CD4-positive, alpha-beta T cell treated with Interleukin-2 at 100 ng/mL for 4 hours (primary cell): ENCODE measurements at places on chromosomes 2 and 18.

DNA sequence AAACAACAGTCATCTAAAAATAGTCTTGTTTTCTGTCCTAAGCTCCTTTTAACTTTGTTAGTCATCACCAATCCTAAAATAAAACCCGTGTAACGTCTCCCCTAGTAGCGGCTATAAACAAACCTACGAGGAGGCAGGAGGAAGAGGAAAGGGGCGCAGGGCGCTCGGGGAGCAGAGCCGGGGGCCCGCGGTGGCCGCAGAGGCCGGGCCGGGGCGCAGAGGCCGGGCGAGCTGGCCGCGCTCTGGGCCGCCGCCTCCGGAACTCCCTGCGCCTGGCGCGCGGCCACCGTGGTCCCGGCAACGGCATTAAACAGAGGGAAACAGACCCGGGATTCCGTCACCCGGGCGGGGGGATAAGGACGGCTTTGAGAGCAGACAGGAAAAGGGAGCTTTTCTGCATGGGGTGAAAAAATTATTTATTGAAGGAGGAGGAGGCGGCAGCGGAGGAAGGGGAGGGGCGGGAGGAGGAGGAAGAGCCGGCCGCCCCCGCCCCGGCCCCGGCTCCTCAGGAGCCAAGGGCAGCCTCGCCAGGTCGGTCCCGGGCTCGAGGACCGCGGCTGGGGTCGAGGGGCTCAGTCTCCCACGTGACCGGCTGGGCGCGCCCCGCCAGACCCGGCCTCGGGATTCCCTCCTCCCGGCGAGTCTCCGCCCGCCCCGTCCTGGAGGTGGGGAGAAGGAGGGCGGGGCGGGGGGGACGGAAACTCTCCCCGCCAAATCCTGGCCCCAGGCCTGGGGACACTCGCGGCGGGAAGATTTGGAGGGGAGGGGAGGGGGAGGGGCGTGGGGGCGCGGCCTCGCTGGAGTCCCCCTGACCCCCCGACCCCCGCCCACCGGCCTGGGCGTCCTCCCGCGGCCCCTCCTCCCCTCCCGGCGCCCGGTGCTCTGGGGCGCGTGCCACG lies 1.8 kb upstream of the NFATC1 start:
- peak; percentile 50 for DNase-seq

- no peak for DNase-seq
Measured at GRCh38 chr18:28152754-28153153, 24.2 kb downstream of the CDH2 start.

DNA sequence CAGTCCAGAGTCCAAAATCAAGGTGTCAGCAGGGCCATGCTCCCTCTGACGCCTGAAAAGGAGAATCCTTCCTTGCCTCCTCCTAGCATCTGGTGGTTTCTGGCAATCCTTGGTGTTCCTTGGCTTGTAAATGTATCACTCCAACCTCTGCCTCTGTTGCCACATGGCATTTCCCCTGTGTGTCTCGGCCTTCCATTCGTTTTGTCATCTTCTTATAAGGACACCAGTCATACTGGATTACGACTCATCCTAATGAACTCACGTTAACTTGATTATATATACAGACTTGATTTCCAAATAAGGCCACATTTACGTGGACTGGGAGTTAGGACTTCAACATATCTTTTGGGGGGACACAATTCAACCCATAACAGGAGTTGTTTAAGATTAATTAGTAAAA lies 15.8 kb downstream of the PMAIP1 start:
- no peak for DNase-seq

GRCh38 chr18:79917169-79917852 lies 34.1 kb downstream of the SLC66A2 start:
- no peak for DNase-seq

DNA sequence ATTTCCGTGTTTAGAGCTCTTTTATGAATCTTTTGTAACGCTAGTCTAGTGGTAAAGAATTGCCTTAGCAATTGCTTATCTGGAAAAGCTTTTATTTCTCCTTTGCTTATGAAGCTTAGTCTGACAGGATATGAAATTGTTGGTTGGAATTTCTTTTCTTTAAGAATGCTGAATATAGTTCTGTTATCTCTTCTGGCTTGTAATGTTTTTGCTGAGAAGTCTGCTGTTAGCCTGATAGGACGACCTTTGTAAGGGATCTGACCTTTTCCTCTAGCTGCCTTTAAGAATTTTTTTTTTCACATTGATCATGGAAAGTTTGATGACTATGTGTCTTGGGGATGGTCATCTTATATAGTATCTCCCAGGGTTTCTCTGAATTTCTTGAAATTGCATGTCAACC lies 101.1 kb downstream of the TRABD2A start:
- no peak for DNase-seq

GRCh38 chr2:213723041-213723560 lies 438.8 kb downstream of the SPAG16 start:
- no peak for DNase-seq

DNA sequence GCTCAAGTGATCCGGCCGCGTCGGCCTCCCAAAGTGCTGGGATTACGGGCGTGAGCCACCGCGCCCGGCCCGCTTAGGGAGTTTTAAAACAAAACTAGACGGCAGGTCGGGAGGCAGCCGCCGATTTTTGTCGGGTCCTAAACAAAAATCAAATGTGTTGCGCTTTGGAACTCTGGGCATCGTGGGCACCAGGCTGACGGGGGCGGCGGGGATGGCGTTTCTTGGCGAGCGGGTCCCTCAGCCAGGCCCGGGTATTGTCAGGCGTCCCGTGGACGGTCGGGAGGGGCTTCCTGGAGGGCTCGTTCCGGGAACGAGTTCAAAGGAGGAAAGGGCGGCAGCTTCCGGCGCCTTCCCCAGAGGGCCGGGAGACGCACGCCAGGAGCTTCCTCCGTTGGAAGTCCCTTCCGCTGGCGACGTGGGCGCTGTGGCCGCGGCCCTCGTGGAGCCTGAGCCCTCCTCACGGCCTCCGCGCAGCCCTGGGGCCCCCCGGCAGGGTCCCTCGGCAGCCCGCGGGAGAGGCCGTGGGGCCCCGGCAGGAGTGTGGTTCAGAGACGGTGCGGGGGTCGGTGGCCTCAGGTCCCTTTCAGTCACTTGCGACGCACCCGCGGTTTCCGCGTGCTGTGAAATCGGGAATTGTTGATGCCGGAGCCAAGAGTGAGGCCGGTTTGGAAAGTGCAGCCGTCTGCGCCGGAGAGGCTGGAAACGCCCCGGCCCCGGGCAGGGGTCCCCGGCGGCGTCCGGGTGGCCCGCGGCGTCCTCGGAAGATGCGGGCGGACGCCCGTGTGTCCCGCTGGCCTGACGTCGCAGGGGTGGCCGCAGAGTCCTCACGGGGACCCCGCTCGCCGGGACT lies 59.3 kb downstream of the EMILIN2 start:
- DNase-seq: peak; percentile 62

DNA sequence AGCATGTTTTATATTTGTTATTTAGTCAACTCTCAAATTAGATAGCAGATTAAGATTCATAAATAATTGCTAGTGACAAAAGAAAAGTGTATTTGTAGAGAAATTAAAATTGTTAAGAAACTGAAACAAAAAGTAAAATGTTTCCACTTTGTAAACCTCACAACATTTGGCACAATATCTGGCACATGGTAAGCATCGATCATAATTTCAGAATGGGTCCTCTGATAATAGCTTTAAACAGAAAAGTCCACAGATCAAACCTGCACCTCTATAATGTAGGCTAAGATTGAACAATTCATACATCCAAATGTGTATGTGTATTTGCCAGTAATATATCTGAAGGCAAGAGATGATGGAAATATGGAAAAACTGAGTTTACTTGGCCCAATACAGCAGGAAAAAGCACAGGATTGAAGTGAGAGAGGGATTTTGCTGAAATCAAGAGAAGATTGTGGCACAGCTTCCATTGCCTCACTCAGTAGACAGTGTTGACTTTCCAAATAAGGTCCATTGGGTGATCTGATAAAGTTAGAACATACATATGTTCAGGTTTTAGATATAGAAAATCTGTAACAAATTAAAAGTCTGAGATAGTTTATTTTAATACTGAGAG lies 39.4 kb downstream of the COBLL1 start:
- no peak for DNase-seq

GRCh38 chr2:120450196-120450820 lies 104.4 kb downstream of the INHBB start:
- no peak for DNase-seq

DNA sequence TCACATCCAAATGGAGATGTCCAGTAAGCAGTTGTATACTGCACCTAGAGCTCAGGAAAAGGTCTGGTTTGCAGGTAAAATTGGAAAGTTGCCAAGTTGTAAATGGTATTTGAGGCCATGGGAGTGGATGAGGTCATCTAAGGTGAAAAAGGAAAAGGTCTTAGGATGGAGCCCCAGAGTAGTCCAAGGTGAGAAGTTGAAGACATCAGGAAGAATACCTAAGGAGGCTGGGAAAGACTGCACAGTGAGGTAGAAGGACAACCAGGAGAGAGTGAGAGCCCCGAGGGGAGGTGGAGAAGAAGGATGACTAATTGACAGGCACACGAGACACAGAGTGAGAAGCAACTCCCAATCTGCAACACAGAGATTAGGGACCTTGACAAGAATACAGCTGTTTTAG lies 10.7 kb downstream of the DPP4 start:
- DNase-seq: peak; percentile 16

DNA sequence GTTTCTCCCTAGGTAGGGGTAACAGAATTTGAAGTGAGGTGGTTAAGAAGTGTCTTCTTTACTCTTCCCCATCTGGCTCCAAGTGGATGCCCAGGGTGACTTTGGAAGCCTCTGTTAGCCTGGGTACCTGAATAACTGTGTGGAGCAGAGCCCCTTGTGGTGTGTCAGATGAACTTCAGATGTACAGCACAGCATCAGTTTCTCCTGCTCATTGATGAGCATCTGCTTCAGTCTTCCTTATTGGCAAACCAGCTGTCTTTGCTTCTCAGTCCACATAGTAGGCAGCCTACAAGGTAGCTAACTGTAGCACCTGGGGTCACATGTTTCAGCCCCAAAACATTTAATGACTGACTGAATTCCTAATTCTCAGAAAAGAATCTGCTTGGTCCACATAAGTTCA lies 56.2 kb upstream of the ATP8B1 start:
- DNase-seq: no peak

- no peak for DNase-seq
Measured at GRCh38 chr2:44949329-44950151, 8.0 kb downstream of the SIX3 start.

DNA sequence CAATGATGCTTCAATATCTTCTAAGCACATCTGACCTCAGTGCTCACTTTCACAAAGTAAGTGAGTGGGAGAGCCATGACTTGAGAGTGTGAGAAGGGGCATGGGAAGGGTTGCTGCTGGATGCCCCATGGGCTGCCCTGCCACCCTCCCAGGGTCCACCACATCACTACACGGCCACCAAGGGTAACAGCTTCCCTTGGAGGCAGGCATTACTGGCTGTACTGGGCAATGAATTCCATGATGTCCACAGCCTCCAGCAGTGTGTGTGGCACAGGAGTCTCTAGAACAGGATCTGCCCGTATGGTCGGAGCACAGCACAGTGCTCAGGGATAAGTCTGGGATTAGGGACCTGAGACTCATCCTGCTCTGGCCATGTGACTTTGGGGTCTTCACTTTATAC lies 481.0 kb upstream of the MYT1L start:
- no peak for DNase-seq

DNA sequence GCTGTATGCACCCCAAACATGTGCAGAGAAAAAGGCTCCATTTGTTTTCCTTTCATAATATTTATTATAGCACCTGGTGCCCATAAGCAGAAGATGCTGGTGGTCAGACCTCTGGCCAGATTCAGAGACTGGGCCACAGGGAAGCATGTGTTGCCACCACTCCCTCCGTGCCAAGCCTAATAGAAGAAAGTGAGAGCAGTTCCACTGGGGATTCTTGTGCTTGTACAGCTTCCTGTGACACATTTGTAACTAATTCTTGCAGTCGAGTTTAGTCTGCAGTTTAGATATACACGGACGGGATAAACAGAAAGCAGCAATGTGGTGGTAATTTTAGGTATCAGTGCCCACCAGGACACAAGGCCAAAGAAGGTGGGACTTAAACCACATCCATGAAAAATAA lies 135.4 kb upstream of the PIEZO2 start:
- no peak for DNase-seq

DNA sequence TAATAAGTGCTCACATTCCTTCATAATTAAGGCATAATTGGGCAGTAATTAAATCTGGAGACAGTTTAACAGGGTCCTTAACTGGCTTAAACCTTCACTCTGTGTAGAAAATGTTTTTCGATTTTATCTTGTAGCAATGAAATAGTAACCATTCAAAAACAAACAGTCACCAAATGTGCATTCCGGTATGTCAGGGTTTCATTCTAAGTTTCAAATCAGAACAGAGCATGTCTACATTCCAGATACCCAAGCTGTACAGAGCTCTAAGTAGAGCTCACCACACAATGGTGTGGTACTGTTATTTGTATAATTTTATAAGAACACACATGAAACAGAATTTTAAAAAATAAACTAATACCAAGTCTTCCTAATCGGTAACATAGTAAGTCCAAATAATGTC lies 52.6 kb downstream of the SMAD2 start:
- no peak for DNase-seq

DNA sequence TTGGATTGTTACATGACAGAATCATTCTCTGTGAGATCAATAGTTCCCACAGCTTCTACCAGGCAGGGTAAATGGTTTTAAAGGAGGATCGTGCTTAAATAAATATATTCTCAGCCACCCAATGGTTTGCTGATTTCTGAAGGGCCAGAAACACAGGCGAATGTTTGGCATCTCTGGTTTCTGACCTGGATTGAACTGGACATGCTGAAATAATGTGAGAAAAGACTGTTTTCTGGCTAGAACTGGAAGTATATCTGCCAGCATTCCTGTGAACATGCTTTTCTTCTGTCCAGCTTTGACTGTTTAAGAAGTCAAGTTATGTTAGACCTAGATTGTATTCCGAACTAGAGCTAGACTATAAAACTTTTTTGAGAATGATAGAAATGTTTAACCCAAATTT lies 77.1 kb upstream of the COL3A1 start:
- DNase-seq: no peak

GRCh38 chr2:84443477-84443876 lies 15.6 kb downstream of the SUCLG1 start:
- no peak for DNase-seq

GRCh38 chr2:142041105-142041504 lies 89.7 kb downstream of the LRP1B start:
- DNase-seq: no peak

- DNase-seq: no peak
Measured at GRCh38 chr2:201786471-201786870, 5.7 kb upstream of the ALS2 start.
